Pulmonary artery endothelial cell (primary cell): ENCODE measurements at places on chromosomes 3 and 15. TPM values are rescaled to one million over a fixed set of nuclear protein-coding genes. Genes with fewer than 3 reads are reported as not detected.

GRCh38 chr15:63517202-63517601 lies 12.8 kb downstream of the USP3 start:
- no peak for DNase-seq

DNA sequence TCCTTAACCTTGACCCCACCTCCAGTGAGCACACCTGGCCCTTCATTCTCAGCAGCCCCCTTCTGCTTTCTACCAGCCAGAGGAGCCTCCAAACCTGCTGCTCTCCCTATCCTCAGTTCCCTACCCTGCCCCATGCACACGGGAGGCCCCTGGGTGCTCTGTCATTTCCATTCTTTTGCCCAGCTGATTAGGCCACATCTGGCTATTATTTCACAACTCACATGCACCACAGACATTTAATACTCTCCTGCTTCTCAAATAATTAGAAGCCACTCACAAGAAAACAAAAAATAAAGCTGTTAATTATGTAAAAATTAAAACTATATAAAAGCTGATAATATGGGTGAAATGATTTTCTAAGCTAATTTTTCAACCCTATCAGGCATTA lies 50.7 kb downstream of the MYLK start:
- no peak for DNase-seq

- DNase-seq, result no peak
These were observed 199.1 kb downstream of the TJP1 start for GRCh38 chr15:29623116-29623639.

The WDR72 gene
- not detected in 2 replicates for total RNA-seq

The NEDD4 gene
- total RNA-seq, result 32.8 and 47.2 TPM in 2 replicates

The NANOGP8 gene
- not detected in 2 replicates for total RNA-seq
